ENCODE measurements at places on chromosomes 6 and 20. TPM values are rescaled to one million over a fixed set of nuclear protein-coding genes. Genes with fewer than 3 reads are reported as not detected.

Gene BMP2
- total RNA-seq: 0.47 TPM

Gene OVOL2
- total RNA-seq: 0.18 TPM

Gene DNPH1
- 104 TPM for total RNA-seq

Gene TOX2
- 11.2 TPM for total RNA-seq

Gene CLIC5
- total RNA-seq: not detected
